ENCODE measurements at places on chromosomes 5 and 9.

DNA sequence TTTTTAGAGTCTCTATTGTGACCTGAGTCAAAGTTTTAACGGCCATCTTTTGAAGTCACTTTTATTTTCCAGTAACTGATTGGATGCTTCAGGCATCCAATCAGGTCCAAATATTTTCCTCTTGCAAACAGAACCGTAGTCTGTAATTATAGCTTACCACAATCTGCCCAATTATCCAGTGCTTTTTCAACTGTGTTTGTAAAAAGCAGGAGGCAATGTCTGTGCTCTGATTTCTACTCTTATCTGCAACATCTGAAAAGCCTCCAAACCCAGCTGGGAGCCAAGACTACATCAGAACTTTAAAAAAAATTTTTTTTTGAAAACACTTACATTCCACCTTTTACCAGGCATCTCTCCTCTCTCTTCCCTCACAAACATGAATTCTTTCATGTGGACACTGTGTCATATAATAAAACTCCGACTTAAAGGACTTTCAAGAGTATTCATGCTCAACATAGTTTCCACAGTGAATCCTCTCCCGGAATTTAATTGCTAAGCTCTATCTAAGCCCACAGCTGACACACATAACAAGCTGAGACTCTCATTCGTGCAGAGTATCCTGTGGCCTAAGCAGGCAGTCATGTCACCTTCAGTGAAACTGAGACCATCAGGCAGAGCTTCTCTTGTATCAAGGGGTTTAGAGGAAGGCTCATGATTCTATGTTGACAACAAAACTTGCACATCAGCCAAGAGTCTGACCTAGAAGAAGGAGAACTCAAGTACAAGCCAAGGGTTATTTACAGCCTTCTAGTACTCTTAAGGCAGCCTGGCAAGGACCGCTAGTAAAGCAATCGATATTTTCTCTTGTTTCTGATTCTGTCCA is 272.7 kb downstream of the TLE1 start:
- DNase-seq, result peak; percentile 60

DNA sequence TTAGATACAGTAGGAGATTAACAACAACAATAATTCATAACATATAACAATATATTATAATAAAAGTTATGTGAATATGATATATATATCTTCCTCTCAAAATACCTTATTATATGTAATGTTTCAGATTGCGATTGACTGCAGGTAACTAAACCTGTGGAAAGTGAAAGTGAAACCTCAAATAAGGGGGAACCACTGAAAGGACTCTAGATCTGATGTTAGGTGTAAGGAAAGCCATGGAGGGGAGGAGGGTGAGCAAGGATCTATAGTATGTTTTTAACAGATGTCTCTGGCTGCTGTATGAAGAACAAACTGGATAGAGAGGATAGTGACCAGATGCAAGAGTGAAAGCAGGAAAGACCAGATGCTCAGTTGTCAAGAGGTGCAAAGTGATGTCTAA is 5.8 kb upstream of the FSTL4 start:
- no peak for DNase-seq

- peak; percentile 18 for DNase-seq
Measured at GRCh38 chr5:36744773-36745589, 131.6 kb upstream of the NIPBL start.

- no peak for DNase-seq
Measured at GRCh38 chr9:127109212-127109711, 13.2 kb downstream of the ANGPTL2 start.

GRCh38 chr9:125380406-125380805 is 118.8 kb downstream of the GAPVD1 start:
- no peak for DNase-seq

DNA sequence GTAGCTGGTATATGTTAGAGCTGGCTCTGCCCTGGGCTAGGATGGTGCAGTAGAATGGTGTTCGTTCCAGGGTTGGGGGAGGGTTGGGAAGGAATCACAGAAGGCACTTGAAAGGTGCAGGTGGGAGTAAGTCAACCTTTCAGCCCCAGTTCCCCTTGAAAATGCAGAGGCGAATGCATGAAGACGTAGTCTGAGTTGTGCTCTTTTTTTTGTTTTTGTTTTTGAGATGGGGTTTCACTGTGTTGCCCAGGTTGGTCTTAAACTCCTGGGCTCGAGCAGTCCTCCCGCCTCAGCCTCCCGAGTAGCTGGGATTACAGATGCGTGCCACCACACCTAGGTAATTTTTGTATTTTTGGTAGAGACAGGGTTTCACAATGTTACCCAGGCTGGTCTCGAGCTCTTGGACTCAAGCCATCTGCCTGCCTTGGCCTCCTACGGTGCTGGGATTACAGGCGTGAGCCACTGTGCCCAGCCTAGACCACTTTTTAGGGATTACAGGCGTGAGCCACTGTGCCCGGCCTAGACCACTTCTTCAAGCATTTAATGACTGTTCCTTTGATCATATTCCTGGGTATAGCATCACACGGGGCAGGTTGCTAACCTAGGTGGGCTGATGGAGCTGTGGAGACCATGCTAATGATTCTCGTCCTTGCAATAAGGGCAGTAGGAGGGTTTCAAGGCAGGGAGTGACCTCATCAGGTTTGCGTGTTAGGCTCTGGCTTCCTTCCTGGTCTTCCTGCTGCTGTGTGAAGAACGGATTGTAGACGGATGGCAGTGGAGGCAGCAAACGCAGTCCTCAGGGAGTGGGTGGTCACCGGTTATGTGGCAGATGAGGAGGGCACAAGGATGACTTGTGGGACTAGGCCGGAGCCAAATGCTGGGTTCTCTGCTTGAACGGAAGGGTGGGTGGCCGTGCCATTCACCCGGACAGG is 13.7 kb downstream of the EHMT1 start:
- DNase-seq, result no peak

GRCh38 chr5:102845041-102845440 is 89.9 kb downstream of the PAM start:
- DNase-seq, result no peak

- DNase-seq, result no peak
Measured at GRCh38 chr9:12095931-12096330, 597.3 kb upstream of the TYRP1 start.

Measured in fibroblast of skin of right quadriceps (primary cell).